IPS DF 6.9 (cell line): ENCODE measurements at places on chromosomes 13 and 19.

DNA sequence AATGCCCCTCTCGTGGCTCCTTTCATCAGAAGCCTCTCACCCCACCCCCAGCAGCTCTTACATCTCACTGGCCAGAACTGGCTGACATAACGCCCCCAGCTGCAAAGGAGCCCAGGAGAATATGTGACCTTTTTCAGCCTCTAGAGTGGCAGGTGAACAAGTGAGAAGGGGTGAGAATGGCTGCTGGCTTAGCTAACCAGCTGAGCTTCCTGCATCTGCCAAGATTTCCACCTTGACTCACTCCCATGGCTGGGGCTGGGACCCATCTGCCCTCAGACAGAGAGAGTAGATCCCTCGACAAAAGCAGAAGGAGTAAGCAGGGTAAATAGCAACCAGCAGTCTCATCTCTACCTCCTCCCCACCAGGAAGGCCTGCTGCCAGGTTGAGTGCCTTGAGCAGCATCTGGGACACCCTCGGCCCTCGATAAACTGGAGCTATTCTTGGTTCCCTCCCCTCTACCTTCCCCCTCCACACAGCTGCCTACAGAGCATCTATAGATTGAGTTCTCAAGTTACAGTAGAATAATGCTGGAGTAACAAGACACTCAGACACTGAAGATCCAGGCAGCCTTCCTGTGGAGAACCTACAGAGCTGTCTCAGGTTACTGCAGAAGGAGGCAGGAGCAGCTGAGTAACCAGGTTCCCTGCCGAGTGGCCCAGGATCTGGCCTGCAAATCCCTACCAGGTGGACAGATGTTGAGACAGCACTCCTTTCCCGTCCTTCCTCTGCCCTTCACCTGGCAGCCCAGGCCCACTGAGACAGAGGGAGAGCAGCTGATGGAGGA is 15.5 kb downstream of the KASH5 start:
- DNase-seq = peak; percentile 92

- DNase-seq = no peak
Observed at GRCh38 chr13:49967456-49967855, 29.4 kb upstream of the TRIM13 start.

GRCh38 chr19:31049431-31049830 is 299.8 kb downstream of the TSHZ3 start:
- no peak for DNase-seq

DNA sequence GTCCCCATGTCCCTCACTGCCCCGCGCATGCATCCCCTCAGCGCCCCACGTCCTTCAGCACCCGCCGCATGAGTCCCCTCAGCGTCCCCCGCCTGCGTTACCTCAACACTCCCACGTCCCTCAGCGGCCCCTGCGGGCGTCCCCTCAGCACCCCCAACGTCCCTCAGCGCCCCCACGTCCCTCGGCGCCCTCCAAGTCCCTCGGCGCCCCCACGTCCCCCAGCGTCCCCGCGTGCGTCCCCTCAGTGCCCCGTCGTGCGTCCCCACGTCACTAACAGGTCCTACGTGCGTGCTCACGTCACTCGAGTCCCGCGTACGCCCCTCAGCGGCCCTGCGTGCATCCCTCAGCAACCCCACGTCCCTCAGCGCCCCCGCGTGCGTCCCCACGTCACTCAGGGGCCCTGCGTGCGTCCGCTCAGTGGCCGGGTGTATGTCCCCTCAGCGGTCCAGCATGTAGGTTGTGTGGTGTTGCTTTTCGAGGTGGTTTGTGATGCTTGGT is 19.5 kb upstream of the GAS6 start:
- no peak for DNase-seq

DNA sequence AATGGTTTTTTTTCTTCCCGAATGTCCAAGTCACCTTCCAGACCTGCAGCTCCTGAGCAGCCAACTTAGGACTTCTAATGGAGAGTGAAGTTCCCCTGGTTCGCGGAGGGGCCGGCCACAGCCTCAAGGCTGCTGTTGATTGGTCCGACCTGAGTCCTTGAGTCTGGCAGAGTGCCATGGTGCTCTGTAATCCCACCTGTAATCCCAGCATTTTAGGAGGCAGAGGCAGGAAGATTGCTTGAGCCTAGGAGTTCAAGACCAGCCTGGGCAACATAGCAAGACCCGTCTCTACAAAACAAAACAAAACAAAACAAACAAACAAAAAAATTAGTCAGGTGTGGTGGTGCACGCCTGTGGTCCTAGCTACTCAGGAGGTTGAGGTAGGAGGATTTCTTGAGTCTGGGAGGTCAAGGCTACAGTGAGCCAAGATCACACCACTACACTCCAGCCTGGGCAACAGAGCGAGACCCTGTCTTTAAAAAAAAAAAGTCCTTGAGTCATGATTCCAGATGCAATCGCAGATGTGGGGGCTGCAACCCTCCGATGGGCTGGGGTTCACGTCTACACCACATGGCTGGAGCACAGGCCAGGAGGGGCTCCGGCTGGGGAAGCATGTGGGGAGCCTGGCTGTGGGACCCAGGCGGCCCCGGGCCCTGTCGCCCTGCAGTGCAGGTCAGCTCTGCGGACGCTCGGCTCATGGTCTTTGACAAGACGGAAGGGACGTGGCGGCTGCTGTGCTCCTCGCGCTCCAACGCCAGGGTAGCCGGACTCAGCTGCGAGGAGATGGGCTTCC is 17.7 kb downstream of the HPN start:
- DNase-seq = no peak

GRCh38 chr19:10346509-10346908 is 7.1 kb upstream of the ICAM3 start:
- no peak for DNase-seq

GRCh38 chr19:3189702-3190469 is 4.2 kb downstream of the NCLN start:
- no peak for DNase-seq

DNA sequence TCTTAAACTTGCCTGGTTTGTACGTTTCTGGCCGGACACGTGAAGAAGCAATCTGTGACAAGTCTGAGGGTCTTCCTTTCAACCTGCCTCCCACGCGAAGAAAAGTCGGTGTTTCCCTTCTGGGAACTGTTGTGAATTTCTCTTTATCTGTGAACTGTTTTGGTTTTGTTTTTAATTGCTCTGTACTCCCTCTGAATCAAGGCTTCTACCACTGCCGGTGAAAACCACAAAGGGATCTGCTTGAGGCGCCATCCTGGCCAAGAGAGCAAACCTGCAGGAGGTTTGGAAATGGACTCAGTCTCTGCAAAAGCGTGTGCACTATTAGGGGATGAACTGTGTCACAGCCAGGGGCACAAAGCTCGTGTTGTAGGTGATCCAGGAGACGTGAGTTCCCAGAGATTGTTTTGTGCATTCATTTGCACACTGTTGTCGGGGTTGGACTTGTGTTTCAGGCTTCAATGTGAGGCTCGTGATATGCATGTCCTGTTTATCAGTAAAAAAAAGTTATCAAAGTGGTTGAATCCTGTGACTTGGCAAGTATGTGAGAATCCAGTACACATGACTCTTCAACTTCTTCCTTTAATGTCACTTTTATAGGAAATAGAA is 9.7 kb downstream of the SIGLEC8 start:
- no peak for DNase-seq

DNA sequence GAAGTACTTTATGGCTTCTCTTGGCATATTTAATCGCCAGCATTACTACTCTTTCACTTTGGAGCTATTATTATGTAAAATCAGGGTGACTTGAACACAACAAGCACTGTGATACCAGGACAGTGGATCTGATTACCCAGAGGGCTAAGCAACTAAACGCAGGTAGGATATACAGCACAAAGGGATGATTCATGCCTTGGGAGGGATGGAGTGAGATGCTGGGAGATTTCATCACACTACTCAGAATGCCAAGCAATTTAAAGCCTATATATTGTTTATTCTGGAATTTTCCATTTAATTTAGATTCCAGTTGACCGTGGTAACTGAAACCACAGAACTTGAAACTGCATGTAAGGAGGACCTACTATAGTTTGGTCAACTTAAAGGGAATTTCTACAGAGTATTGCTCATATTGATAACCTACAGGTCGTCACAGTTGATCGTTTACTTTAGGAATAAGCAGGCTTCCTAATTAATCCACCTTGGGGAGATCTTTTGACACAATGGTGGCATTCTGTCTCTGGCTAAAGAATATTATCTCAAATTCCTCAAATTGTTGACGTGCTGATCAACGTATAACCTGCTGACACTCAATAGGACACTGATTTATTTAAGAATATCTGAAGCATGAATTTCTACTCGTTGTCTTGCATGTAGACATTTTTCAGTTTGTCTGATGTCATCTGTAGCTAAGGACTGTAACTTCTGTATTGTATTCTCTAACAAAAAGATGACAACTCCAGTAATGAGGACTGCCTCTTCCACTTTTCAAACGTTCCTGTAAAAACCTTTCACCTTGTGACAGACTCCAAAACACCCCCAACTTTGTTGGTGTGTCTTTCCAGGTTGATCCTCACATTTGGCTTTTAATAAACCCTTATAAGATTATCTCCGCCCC is 254.2 kb downstream of the GPC5 start:
- no peak for DNase-seq

DNA sequence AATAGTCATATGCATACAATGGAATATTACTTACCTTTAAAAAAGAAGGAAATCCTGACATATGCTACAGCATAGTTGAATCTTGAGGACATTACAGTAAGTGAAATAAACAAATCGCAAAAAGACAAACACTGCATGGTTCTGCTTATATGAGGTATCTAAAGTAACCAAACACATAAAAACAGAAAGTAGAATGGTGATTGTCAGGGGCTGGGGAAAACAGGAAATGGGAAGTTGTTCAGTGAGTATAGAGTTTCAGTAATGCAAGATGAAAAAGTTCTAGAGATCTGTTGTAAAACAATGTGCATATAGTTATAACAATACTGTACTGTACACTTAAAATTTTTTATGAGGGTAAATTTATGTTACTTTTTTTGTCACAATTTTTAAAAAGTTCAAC is 219.4 kb downstream of the KLF5 start:
- DNase-seq = no peak

DNA sequence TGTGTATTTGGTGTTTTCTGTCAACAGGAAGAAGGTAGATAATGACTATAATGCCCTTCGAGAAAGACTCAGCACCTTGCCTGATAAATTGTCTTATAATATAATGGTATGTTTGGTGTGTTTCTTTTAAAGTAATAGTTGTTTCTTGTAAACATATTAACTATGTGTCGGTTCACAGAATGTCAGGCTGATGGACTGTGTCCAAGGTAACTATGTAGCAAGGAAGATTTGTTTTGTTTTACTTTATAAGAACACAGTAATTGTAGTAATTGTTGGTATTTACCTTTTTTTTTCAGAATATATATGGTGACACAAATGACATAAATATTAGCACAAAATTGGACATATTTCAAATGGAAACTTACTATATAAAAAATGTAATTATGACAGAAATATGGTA is 43.2 kb downstream of the URI1 start:
- DNase-seq = no peak

GRCh38 chr13:108769213-108770070 is 140.0 kb downstream of the MYO16 start:
- DNase-seq = no peak

DNA sequence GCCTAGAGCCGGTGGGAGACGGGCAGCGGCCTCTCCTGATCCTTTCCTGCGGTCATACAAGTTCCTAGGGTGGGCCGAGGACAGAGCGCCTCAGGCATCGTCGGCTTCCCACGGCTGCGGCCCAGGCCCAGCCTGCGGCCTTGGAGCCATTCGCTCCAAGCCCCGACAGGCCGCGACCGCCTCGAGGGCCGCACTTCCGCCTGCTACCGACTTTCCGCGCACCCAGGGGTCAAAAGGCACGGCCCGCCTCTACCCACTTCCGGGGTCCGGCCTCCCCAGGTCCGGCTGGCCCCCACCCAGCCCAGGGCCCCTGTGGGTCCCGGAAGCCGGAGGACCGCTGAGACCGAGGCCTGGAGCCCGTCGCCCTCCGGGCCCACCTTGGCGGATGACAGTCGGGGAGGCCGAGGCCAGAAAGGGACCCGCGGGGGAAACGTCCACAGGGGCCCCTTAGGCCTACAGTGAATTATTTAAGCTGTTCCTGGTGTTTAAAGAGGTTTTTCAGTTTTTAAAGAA is 16.2 kb downstream of the ZIC2 start:
- DNase-seq = no peak

GRCh38 chr13:57946361-57946760 is 314.8 kb downstream of the PCDH17 start:
- no peak for DNase-seq

- no peak for DNase-seq
Observed at GRCh38 chr13:37685206-37685605, 86.6 kb upstream of the POSTN start.

GRCh38 chr13:94674609-94675348 is 37.6 kb downstream of the SOX21 start:
- DNase-seq = peak; percentile 58

DNA sequence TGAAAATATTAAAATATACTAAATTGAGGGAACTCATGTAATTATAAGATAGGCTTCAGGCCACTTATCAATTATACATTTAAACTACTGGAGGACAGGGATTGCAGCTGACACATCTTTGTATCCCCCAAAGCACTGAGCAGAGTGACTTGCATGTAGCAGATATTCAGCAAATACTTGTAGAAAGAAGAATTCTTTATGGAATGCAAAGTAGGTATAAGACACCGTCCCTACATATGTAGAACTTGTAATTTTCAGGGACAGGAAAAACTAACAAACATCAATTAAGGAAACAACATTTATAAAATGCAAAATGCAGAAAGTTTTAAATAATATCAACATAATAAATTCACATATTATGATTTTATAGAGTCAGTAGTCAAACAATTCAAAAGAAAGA is 719.2 kb downstream of the OLFM4 start:
- no peak for DNase-seq

DNA sequence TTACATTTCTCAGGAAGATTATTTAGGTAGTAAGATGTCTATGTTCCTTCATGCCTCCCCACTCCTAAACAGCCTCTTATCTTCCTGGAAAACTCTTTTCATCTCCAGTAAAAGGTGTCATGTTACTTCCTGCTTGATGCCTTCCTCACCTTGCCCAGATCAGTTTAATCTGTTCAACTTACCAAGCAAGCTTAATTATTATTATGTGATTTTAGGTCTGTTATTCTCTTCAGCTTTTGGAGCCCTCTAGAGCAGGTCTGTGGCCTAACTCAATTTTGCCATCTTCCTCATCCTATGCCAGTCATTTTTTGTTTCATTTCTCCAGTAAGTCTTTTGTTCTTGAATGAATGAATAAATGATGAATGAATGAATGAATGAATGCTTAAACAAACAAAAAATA is 528.4 kb downstream of the DCT start:
- no peak for DNase-seq

- DNase-seq = no peak
Observed at GRCh38 chr19:39397360-39398296, 6.5 kb downstream of the MED29 start.

- no peak for DNase-seq
Observed at GRCh38 chr13:75071796-75072195, 410.2 kb downstream of the TBC1D4 start.

GRCh38 chr19:42423462-42424344 is 3.5 kb downstream of the LIPE start:
- DNase-seq = no peak

GRCh38 chr13:43154156-43154651 is 130.8 kb downstream of the DNAJC15 start:
- no peak for DNase-seq
